ENCODE measurements at places on chromosomes 7 and 10. TPM values are rescaled to one million over a fixed set of nuclear protein-coding genes. Genes with fewer than 3 reads are reported as not detected.

Gene CCL24
- not detected for polyA plus RNA-seq

Gene OR2A12
- polyA plus RNA-seq, result not detected

Gene HOXA3
- polyA plus RNA-seq, result 0.38 TPM

Gene VWC2
- 0.02 TPM for polyA plus RNA-seq

Gene HIBADH
- polyA plus RNA-seq, result 23.3 TPM

Gene ZRANB1
- polyA plus RNA-seq, result 8.7 TPM

Gene NRCAM
- polyA plus RNA-seq, result 14.1 TPM

Gene SLC16A9
- 1.6 TPM for polyA plus RNA-seq

DNA sequence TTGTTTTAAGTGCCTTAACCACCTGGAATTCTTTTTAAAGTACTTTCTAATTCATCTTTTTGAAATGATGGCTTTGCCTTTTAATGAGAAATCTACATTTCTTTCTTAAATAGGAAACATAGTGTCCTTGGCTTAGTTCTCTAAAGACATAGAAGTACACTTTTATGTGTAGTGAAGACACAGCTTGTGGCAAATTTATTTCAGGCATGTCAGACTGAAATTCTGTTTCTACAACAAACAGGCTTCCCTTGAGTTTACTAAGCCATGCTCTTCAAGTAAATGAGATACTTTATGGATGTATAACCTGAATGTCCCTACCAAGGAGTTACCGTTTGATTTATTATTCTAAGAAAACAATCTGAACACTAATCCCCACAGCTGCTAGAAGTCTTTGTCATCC lies 136.9 kb upstream of the MAGI2 start:
- no peak for DNase-seq

GRCh38 chr7:99953649-99954048 lies 22.2 kb downstream of the AZGP1 start:
- no peak for DNase-seq

- no peak for DNase-seq
Measured at GRCh38 chr7:26265499-26266075, 26.1 kb upstream of the SNX10 start.

- DNase-seq, result no peak
Measured at GRCh38 chr10:75709811-75710210, 278.4 kb downstream of the LRMDA start.

DNA sequence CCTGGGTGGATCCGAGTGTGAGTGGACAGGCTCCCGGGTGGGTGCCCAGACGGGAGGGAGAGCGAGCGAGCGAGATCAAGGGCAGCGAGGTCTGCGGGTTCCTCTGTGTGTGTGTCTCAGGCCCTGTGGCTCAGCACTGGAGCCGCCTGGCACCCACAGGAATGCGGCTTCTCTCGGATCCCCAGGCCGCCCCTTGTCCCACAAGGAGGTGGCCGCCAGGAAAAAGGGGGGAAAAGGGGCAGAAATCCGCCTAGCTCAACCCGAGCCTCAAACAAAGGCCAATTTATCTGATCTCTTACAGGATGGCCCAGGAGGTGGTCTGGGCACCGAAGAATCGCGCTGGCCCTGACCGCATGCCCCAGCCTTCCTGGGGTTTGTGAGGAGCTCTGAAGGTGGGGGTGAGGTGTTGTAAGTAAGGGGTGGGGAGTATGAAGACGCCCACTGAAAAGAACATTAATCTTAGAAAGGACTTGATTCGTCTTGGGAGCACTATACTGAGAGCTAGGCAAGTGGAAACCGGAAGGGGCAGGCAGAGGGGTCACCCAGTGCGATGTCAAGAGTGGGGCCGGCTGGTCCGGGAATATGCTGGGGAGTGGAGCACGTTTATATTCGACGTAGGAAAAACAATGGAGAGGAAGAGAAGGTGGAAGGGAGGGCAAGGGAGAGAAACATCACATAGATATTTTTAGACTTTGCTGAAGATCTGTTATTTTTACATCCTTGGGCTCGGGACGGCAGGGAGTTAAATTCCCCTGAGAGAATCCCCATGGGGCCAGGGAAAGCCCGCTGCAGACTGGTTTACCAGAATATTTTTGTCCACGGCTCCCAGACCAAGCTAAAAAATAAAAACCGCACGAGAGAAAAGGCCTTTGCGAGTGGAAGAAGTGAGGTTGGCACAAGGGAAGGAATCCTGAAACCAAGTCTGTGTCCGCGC lies 7.2 kb downstream of the DLX5 start:
- DNase-seq, result no peak

DNA sequence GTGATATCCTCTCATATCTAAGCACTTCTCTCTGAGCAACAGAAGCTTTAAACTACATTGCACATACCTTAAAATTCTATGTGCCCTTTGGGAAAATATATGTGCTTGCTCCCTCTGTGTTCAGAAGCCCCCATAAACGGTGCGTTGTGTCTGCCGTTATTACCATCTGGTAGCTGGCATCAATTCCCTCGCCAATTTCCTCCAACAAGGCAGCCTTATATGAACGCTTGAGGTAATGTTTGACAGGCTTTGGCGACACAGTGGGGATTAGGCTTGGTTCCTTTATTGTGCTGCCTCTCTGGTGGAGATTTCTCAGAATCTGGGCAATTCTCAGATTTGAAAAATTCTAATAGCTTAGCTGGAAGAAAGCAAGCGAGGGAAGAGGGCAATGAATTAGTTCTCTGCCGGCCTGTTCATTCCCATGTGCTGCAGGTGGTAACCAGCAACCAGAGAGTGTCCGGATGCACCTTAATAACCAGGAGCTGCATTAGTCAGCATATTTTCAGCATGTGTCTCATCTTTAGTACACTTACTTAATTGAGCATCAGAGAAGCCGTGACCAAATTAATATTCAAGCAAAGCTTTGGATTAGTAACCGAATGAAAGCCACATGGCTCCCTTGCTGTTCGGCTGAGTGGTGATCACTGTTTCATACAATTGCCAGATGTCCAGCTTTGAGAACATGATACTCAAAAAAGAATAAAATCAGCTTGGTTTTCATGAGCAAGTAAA lies 7.3 kb upstream of the PPP1R17 start:
- no peak for DNase-seq

GRCh38 chr10:11142777-11143176 lies 125.1 kb downstream of the CELF2 start:
- DNase-seq, result no peak

DNA sequence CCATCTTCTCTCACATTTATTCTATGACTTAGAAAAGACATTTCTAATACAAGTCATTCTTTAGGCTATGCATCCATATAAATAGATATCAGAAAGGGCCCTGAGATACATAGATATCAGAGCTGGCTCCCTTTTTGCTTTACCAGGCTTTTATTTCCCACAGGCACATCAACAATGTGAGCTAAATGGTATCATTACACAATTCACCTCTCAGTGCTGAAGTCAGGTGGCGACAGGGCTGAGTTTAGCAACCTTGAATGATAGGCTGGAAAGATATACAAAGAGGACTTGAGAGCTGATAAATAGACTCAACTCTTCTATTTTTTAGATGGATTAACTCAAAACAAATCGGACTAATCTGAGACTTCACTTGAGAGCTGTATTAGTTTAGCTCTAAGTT lies 189.2 kb upstream of the COL1A2 start:
- no peak for DNase-seq

DNA sequence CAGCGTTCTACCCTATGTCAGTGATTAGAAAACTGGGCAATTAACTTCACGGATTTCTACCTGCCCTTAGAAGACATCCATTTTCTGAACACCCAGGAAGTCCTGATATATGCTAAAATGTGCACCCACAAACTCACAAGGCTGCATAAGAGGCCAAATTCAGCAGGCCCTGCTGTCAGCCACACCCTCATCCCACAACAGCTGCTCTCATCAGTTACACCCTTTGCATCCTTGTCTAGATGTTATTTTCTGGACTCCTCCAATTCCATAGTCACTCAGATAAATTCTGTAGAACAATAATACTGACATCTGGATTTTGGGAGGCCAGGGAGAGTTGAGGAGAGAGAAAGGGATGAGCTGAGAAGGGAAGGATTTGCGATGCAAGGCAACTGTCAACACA lies 208.9 kb downstream of the TAX1BP1 start:
- DNase-seq, result no peak

DNA sequence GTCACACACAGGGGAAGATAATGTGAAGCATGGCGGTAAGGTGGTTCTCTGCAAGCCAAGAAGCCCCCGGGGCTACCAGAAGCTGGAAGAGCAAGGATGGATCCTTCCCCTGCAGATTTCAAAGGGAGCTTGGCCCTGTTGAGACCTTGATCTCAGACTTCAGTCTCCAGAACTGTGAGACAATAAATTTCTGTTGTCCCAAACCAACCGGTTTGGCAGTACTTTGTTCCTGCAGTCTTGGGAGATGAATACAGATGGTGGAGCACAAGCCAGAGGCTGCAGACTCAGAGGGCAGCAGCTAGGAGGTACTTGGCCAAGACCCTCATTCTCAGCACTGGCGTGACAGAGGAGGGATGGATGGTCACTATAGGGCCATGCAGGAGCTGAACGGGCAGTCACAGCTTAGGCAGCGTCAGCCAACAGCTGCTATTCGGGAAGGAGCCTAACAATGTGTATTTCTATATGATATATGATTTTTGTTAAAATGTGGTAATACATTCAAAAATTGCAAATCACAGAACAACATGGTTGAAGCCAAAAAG lies 387.3 kb downstream of the TNS3 start:
- no peak for DNase-seq

- no peak for DNase-seq
Measured at GRCh38 chr10:45239642-45240041, 75.8 kb downstream of the OR13A1 start.

DNA sequence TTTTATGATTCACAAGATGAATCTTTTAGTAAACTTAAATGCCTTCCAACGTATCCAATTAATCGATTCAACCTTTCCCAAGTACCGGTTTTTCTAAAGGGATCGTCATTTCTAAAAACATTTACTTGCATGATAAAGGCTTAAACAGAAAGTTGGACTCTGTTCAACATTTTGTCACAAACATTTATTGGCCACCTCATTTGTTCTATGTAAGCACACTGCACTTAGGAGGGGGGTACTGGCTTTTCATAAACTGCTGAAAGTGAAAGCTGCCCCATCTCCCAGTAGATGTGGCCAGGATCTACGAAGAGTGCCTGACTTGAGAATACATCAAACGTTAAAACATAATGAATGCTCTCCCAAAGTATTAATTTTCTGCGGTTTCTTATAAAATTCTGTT lies 37.3 kb upstream of the LAMB4 start:
- no peak for DNase-seq

- no peak for DNase-seq
Measured at GRCh38 chr7:67470256-67470751, 473.7 kb downstream of the TYW1 start.

DNA sequence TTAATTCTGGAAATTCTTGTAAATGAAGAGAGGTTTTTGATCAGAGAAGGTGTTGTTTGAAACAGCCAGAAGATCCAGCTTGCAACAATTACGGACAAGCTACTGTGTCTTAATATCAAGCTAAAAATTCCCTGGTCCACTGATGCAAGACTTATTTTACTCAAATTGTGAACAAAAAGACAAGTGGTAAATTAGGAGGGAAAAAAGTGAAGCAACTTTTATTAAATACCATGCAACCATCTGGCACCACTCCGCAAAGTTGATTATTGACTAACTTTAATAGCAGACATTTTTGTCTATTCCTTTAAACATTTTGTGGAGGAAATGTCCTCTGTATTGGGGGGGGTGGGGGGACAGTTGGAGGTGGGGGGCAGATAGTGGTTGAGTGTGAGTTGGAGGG lies 5.1 kb upstream of the CAV2 start:
- no peak for DNase-seq

DNA sequence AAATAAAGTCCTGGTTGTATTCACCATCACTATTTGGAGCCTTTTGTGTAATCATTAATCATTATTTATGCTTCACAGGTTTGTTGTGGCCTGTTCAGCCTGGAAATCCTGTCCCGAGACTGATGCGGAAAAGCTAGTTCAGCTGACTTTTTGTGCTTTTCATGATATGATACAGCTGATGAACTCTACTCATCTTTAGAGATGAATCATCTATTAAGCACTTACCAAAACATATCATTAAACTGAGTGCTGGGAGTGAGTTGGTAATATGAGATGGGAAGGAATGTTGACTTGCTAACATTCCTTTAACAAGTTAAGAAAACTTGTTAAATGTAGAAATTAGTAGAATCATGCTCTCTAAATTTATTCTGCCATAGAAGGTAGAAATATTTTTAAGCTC lies 53.0 kb downstream of the CROT start:
- DNase-seq, result no peak

DNA sequence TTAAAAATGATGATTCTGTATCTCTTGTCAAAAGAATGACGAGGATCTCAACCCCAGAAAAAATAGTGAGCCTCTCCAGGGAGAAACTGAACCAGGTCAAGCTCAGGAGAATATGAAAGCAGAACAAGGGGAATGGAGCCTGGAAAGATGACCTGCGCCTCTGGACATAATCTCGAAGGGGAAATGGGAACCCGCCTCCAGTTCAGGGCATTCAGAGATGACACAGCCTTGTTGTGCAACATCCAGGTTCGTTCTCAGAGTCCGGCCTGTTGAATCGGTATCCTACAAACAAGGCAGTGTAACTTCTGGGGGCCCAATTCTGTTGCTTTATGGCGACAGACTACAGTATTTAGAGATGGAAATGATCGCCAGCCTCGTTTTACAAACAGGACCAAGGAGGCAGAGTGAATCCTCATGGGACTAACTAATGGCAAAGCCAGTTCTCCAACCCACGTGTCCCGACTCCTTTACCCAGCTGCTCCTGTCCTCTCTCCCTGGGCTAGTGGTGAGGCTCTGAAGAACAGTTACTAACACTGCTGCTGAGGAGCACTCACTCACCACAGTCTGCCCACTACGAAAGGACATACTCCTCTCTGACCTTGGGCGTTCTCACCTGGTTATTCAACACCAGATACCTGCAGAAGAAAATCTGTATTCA lies 67.6 kb downstream of the JAZF1 start:
- DNase-seq, result no peak

DNA sequence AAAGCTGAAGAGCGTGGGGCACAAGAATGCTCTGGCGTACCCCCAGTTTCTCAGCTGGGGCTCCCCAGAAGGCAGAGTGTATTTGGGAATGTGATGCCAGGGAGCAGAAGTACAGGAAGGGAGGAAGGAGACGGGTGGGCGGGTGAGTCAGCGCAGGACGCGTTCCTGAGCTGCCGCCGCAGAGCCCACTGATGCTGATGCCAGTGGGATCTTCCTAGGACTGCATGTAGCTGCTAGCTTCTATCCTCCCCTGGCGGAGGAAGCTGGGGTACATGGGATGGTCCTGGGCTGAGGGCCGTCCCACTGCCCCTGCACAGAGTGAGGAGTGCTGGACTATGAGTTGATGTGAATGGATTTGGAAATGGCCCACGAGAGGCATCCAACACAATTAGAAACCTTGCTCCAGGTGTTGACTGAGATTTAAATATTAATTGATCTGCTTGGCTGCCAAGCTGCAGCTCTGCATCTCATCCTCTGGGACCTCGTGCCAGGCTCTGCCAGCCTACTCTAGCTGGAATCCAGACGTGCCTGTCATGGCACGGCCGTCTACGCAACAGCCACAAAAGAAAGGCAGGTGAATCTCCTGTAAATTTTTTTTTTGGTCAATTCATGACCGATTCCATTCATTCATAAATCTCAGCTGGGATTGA lies 66.2 kb upstream of the RHEB start:
- DNase-seq, result no peak

DNA sequence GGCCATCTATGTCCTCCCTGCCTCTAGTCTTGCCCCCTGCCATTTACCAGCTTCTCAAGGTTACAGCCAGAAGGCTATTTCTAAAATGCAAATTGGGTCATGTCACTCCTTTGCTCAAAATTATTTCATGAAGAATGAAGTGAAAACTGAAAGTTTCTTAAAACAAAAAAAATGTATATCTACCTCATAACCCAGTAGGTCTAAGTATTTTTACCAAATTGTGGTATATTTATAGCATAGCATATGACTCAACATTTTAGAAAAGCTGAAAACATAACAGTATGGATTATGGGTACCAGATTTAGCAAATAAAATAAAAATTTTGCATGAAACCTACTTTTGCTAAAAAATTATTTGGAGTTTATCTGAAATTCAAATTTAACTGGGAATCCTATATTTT lies 78.4 kb downstream of the SLC16A9 start:
- no peak for DNase-seq

Measured in pancreas (tissue), 10 donors.